ENCODE measurements at places on chromosomes 5 and 9. TPM values are rescaled to one million over a fixed set of nuclear protein-coding genes. Genes with fewer than 3 reads are reported as not detected.

DNA sequence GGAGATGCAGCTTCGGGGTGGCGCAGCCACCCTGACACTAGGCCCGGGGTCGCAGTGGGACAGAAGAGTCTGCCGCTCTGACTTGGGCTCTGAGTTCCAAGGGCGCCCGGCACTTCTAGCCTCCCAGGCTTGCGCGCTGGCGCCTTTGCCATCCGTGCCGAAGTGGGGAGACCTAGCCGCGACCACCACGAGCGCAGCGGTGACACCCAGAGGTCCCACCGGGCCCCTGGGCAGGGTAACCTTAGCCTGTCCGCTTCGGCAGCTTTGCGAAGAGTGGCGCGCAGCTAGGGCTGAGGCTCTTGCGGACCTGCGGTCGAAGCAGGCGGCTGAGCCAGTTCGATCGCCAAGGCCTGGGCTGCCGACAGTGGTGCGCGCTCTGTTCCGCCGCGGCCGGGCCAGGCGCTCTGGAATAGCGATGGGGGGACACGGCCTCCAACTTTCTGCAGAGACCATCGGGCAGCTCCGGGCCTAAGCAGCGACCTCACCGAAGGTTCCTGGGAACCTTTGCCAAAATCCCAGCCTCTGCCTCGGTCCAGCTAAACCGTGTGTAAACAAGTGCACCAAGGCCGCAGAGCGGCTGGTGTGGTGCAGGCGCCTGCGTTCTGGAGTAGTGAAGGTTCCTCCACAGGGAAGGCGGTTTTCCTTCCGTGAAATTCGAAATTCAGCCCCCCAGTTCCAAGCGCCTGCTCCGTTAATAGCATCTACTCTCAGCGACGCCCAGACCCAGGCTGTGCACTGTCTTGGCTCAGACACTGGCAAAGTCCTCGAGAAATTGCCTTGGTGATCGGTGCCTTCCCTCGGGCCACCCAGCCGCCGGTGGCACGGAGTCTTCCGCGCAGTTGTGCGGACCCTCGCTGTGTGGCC is 7.4 kb downstream of the TLX3 start:
- DNase-seq = no peak

- DNase-seq = no peak
Measured at GRCh38 chr9:121995997-121996396, 97.1 kb downstream of the TTLL11 start.

CDO1 gene
- total RNA-seq = not detected

DNA sequence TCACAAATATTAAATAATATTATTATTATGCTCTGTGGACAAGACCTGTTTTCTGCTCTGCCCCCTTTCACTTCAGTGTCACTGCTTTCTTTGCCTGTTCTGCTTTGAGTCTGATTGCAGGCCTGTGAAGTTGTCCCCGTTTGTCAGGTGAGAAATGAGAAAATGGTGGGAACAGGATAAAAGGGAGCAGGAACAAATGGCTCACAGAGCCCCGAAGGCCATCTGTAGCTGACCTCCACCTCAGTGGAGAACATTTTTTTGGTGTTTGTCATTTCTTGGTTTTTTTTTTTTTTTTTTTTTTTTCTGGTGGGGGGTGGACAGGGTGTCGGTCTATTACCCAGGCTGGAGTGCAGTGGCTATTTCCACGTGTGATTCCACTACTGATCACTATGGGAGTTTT is 13.2 kb upstream of the S100Z start:
- no peak for DNase-seq

DNA sequence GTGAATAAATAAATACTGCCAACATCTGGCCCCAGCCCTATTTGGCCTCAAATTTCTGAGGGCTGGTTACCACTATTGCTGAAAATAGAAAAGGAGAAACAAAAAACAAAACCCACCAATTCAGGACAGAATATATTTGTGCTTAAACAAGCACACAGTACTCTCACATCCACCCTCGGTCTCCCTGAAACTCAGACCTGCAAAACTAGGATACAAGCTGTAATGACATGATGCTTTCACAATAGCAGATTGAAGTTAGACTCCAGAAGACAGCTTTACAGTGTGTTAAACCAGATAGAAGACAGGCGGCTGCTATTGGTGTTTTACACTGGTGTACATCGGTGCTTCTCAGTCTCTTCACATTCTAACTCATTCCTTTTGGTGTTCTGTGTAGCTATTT is 214.9 kb upstream of the DMRT1 start:
- no peak for DNase-seq

DNA sequence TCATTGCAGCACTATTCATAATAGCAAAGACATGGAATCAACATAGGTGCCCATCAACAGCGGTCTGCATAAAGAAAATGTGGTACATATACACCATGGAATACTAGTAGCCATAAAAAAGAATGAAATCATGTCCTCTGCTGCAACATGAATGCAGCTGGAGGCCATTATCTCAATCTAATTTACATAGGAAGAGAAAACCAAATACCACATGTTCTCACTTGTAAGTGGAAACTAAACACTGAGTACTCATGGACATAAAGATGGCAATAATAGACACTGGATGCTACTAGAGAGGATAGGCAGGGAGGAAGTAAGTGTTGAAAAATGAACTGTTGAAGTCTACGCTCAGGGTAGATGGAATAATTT is 203.9 kb upstream of the CDH9 start:
- no peak for DNase-seq

PRPF4 gene
- total RNA-seq = 32.4 TPM

DNA sequence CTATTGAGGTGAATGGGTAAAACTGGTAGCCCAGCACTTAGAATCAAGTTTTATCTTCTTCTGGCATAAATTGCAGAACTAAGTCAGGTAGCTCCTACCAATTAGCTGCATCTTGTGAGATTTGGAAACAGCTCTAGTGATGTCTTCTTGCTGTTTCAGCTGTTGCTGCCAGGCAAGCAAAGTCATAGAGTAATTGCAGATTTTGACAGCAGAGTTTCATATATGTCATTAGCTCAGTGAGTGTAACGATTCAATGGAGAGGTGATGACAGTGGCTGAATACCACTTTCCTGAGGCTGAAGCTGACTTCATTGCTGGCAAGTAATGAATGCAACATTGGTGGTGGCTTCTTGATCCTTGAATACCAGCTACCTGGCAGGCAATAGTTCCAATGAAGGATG is 1109.7 kb upstream of the CDH18 start:
- no peak for DNase-seq

DNA sequence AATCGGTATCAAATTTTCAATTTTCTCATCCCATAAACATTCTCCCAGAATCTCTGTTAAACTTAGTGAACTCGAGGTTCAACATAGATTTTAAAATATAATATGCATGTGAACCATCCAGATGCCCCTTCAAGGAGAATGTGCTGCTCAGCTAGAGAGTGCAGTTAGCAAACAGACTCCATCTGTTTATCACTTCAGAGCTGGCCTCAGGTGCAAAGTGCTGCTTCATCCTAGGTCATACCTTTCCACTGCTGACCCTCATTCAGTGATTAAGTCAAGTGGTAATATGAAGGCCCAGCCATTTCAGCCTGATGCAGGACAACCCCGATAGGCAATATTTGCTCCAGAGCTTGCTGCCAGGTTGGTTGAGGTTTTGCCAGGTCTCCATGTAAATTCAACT is 339.0 kb upstream of the POU5F2 start:
- DNase-seq = no peak

FOXD4 gene
- 0.71 TPM for total RNA-seq

TAS2R1 gene
- not detected for total RNA-seq

C9orf50 gene
- not detected for total RNA-seq

SLC25A2 gene
- 0.42 TPM for total RNA-seq

LCN1 gene
- total RNA-seq = not detected

DNA sequence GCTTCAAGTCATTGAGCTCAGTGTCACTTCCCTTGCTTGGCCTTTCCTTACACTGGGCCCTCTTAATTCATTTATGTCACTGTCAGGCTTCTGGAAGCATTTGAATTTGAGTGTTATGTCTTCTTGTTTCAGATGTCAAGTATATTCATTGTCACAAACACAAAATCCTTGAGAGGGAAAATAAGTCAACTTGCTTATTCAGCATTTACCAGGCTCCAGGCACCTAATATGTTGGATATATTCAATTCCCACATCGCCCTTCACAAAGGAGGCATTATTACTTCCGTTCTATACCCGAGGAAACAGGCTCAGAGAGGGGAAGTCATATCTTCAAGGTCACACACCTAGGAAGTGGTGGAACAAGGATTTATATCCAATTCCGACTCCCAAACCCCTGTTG is 121.1 kb upstream of the SMIM23 start:
- DNase-seq = no peak

DNA sequence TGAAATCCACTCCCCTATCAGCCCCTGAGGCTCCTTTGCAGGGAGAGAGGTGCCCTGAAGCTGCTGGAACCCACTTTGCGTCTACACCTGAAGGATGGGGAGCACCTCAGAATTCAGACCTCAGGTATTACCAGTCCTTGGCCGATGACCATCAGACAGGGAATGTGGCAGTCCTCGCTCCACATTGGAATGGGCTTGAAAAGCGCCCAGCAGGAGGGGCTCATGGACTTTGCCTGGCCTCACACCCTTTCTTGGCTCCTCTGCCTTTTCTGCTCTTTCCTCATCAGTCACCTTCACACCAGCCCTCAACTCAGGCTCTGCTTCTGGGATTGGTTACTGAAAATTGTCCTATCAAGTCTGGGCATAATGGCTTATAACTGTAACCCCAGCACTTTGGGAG is 83.9 kb downstream of the BARX1 start:
- no peak for DNase-seq

DNA sequence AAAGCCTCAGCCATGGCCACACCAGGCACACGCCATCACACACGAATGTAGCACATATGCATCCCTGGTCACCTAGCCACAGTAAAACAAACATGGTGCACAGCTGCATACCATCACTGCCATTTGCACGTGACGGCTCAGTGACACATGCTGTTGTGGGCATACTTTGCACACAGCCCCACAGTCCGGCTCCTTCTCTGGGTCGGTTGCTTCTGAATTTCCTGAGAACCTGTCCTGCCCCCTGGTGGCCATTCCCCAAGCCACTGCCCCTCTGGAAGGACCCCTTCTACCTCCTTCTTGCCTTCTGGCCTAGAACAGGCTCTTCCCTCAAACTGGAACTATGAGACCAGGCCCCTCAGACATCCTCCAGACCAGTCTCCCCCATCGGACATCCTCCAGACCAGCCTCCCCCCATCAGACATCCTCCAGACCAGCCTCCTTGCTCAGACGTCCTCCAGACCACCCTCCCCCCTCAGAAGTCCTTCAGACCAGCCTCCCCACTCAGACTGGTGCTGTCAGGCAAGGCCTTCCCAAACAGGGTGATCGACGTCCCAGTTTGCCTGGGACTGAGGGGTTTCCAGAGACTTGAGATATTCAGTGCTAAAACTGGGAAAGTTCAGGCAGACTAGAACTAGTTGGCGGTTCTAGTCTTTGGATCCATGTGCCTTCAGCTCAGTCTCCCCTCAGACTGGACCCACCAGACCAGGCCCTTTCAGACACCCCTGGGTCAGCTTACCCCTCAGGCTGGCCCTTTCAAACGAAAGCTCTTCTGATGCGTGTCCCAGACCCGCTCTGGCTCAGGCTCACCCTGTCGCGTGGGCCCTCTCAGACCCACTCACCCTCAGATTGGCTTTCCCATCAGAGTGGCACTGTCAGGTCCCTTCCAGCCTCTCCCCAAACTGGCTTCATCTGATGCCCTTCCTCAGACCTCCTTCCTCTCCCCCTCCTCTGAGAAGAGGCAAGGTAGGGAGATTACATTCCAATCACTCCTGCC is 24.3 kb upstream of the ENHO start:
- peak; percentile 57 for DNase-seq

DNA sequence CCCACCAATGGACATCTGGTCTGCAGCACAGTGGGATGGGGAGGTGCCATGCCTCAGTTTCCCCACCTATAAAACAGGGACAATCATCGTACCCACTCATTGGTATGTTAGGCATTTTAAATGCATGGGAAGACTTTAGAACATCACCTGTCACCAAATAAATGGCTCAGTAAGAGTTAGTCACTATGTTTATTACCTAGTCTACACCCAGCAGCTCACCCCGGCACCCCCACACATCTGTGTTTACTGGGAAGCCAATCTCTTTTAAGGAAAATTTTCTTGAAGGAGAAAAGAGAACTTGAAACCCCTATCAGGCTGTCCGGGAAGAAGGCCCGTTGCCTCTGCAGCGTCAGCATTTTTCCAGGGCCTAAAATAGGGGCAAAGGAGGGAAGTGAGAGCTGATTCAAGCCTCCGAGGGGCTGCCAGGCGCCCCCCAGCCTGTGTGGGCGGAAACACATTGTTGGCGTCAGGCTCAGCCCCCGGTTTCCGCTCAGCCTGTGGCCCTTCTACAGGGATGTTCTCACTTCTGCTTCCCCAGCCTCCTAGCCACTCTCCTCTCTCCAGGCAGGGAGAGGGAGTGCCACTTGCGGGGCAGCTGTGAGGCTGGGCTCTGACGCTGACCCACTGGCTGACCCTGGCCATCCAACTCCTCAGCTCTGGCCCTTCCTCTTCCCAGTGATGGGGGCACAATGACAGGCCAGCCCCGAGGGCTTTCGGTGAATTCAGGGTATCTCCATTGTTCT is 4.6 kb downstream of the CSF1R start:
- DNase-seq = peak; percentile 4

HMCN2 gene
- total RNA-seq = not detected

DNA sequence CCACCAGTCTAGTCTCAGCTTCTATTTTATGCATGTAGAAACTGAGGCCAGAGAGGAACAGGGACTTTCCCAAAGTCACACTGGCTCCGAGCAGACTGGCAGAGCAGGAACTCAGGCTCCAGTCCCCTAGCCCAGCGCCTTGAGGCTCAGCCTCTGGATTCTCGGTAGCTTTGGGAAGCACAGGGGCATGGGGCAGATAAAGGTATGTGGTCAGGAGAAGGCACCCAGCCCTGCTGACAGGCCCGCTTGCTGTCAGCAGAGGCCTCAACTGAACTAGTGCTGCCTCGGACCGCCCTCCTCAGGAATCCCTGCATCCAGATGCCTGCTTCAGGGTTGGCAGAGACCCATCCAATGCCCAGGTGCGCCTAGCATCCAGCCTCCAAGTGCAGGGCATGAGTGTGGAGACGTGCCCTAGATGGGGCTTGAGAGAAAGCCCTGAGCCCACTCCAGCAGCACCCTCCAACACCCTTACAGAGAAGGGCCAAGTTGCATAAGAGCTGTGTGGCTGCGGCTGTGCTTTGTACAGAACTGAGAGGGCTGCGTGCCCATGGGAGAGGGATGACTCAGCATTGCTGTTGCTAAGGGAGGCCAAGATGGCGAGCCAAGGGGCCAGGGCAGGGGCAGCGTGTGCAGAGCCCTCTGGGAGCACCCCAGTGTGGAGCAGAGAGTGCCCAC is 168.6 kb downstream of the MACROH2A1 start:
- DNase-seq = no peak

DNA sequence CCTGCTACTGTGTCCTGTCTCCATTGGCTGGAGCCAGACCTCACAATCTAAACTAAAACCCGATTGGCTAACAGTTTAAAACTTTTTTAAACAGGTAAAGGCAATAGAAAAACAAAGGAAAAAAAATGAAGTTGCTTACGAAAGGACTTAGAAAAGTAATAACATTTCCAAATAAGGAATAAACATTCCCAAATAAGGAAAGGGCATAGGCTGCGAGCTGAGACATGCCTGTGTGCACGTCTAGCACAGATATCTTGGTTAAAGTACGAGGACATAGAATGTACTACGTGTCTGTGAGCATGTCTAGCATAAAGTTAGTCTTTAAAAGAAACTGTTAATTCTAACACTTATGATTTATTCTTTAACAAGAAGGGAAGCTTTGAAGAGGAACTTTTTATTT is 15.3 kb upstream of the FAM120A start:
- no peak for DNase-seq

GRCh38 chr9:4548811-4549725 is 58.8 kb downstream of the SLC1A1 start:
- DNase-seq = no peak

All from activated CD4-positive, alpha-beta T cell treated with anti-CD3 and anti-CD28 coated beads, Interleukin-2, amount 10 ng/mL, durations not matched to agents 7 days and 5 days (primary cell).